ENCODE measurements at places on chromosomes 2 and 18. TPM values are rescaled to one million over a fixed set of nuclear protein-coding genes. Genes with fewer than 3 reads are reported as not detected.

GRCh38 chr18:47603158-47603557 lies 327.3 kb downstream of the SMAD2 start:
- DNase-seq = no peak

GRCh38 chr18:28637897-28638296 lies 461.0 kb upstream of the CDH2 start:
- no peak for DNase-seq

DNA sequence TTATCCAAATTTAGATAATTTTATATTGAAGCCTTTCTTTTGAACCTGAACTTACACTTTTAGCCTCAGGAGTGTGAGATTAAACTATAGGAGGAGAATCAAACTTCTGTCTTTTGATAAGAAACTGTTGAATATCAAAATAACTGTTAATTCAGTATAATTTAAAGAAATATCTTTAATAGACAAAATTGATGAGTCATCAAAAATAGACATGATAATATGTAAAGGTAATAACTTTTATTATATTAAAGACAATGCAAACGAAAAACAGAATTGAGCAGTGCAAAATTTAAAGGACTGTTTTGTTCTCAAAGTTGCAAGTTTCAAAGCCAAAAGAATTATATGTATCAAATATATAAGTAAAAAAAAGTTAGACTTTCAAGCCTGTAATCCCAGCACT lies 2.0 kb upstream of the WDR35 start:
- no peak for DNase-seq

DNA sequence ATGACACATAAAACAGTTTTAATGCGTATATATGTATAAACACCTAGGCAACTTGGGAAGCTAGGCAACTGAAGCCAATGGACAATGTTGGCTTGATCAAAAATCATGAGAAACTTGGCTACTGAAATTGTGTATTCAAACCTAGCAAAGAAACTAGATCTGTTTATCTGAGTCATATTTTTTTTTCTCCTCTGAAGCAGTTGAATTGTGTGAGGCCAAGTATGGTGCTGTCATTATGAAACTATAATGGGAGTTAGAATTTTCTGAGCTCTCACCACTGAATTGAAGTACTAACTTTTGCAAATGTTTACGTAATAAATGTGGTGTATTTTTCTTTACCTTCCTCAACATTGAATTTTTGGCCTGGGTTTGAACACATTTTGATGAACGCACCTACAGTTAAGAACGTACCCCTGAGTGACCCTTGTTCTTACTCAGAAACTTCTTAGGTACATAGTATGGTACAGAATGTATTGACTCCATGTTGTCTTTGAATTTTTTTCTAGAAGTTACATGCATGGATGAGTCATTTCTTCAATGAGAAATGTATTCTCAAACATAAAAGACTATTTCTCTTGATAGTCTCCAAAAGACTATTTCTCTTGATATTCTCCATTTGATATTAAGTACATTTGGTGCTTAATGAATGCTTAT lies 23.8 kb downstream of the CD28 start:
- no peak for DNase-seq

Gene ARHGEF33
- 1.4 TPM for total RNA-seq
